ENCODE measurements at places on chromosomes 16 and 17.

DNA sequence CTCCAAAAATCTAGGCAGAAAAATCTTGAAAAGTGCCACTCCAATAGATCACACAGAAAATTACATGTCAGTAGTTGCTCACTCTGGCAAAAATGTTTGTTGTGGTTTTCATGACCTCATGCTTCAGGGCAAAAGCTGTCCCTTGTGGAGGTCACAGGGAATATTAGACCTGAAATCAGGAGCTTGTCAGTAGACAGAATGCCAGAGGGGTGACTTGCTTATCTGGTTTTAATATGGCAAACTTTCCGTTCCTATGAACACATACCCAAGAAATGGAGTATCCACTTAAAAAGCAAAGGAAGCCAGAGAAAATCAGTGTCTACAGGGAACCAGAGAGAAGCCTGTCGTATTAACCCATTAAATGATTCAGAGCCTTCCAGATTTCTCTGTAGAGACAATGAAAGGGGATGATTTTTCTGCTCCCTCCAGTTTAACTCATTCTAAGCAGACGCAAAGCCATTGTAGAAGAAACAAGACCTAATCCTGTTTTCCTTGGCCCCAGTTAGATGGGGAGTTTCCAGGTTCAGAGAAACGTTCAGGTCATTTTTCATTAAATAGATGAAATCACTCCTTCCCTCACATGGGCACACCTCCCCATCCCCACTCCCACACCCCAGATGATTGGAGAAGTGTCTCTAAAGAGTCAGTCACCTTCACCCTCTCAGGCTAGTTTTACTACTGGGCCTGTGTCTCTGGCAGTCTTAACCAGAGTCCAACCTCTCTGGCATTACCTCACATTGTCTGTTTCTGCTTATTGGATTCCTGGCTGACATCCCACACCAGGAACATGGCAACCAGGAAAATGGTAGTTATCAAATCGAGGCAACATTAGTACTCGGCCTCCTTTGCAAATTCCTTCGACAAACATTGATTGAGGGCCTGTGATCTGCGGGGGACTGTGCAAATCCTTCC is 6.0 kb downstream of the SOX9 start:
- no peak for DNase-seq

DNA sequence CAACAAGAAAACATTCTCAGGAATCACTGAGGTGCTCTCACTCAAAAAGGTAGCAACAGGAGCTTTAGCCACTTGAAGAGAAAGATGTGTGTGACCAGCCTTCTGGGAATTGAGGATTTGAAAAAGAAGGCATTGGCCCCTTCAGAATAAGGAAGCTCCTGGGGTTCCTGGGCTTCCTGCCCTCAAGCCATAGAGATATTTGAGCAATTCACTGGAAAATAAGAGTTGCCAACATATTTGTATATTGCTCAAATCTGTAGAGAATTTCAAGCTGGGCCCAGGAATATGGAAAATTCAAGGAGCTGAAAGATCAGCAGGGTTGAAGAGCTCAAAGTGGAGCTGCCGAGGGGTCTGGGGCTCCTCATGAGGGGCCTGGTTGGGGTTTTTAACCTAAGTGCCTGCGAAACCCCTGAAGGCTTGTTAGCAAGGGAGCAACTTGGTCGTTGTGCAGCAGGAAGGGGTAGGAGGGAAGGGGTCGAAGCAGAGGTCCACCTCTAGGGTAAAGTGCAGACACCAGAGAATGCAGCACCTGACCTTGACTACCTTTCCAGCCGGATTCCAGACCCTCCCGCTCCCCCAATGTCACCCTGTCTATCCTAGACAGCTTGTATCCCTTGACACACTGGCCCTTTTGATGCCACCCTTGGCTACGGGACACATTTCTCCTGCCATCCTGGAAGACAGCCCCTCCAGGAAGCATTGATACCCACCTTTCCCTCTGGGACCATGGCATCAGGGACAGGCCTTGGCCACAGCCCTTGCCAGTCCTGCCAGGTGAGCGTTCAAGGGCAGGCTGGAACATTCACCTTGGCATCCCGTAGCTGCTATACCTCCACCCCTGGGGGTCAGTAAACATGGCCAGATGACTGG is 67.6 kb upstream of the SREBF1 start:
- no peak for DNase-seq

DNA sequence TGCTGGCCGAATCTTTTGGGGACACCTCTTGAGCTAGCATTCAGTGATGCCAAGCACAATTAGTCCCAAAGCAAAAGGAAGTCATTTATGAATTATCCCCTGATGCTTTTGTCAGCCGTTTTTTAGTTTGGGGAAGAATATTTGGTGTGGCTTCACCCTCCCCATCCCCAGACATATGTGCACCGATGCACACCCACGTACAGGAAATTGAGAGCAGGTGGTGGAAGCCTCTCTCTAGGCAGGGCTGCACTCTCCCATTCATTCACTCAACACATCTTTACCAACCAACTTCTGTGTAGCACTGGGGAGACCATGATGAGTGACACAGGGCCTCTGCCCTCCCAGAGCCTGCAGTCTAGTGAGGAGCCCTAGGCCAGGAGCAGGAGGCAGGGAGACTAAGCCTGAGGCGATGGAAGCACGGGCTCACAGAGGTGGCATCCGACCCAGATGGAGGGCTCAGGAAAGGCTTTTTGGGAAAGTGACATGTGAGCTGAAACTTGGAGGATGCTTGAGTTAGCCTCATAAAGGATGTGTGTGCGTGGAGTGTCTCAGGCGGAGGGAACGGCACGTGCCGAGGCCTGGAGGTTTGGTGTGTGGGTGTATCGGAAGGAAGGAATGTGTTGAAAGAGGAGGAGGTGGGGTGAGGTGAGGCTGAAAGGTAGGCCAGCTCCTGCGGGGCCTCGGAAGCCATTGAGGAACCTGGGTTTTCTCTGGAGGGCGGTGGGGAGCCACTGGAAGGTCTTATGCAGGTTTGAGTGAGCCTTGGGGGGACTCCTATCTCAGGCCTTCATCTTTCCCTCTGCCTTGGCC is 43.8 kb downstream of the PSME3IP1 start:
- no peak for DNase-seq

DNA sequence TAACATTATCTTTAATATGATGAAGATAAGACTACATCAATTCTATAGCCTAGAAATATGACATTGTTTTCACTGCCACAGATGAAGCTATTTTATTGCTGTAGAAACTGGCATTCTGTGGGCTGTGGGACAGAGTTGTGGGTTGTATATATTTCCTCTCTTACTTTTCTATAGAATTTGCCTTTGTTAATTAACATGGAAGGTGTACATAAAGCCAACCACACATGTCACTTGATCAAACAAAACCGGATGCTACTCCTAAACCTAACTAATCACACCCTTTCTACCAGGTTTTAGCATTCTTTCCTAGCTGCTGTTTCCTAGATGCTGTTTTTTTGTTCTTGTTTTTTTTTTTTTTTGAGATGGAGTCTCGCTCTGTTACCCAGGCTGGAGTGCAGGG is 81.2 kb upstream of the ATP2A3 start:
- DNase-seq: no peak

DNA sequence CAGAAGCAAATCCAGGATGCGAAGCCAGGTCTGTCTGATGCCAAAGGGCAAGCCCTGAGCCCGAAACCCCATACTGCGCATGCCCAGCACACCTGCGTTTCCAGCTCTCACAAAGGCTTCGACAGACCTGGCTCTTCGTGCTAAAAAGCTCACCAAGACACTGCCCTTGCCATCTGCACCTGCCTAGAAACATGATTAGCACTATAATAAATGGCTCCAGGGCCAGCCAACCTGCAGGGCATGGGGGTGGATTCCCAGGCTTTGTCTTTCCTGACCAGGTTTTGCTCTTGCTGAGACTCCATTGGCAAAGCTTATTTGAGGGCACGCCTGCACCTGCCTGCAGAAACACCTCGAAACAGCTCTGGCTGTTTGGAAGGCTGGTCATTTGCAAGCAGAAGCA is 14.4 kb upstream of the PLD6 start:
- no peak for DNase-seq
